ENCODE measurements at places on chromosomes 7 and 10.
A peak's percentile ranks its signal among the peaks of the same experiment; 100 is the strongest.

GRCh38 chr7:107909445-107909844 is 18.5 kb downstream of the DLD start:
- DNase-seq = no peak

GRCh38 chr10:101241840-101242707 is 12.8 kb upstream of the LBX1 start:
- no peak for DNase-seq

DNA sequence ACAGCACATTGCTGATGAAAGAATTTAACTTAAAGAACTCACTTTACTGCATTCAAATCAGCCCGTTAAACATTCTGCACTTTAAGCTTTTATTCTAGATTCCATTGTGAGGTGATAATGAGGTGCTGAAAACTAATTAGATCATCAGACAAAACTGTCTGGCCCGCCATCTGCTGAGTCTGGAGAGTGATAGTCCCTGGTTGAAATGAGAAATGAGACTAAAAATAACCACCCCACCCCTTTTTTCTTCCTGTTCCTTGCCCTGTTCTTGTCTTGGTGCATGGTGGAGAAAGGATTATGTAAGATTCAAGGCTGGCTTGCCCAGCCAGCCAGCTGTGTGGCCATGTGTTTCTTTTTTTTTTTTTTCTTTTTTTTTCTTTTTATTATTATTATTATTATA is 277.0 kb upstream of the COBL start:
- no peak for DNase-seq

- DNase-seq = no peak
These were observed 34.3 kb upstream of the EXOC6 start for GRCh38 chr10:92813979-92814378.

GRCh38 chr7:85160223-85160622 is 26.6 kb downstream of the SEMA3D start:
- no peak for DNase-seq

DNA sequence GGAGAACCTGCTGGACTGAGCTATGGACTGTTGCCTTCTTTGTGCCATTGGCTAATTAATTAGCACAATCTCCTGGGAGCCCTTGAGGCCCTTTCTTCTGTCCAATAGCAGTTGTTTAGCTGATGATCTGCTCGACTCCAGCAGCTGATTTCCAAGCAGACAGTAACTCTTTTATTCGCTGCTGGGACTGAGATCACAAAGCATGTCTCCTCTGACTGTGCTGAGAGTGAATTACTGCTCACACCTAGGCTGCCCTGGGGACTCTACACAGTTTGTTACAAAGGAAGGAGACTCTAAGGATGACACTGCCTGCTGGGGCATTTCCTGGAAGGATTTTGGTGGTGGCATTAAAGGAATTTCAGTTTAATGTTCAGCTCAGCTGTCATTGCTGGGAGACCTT is 31.4 kb downstream of the CASP7 start:
- no peak for DNase-seq

DNA sequence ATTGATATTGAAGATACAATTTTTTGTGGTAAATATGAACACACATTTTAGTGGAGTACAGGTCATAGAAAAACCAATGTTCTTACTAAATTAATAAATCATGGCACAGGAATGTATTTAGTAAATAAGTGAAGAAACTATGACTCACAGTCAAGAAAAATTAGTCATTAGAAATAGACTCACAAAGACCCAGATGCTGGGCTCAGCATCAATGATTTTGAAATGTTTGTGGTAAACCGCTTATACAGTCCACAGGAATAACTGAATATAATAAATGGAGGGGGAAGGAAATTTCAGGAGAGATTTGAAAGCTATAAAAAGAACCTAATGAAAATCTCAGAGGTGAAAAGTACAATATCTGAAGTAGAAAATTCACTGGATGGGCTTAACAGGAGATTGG is 138.3 kb upstream of the ADCY1 start:
- no peak for DNase-seq

GRCh38 chr10:96719850-96720421 is 378 bp downstream of the PIK3AP1 start:
- peak; percentile 87 for DNase-seq

DNA sequence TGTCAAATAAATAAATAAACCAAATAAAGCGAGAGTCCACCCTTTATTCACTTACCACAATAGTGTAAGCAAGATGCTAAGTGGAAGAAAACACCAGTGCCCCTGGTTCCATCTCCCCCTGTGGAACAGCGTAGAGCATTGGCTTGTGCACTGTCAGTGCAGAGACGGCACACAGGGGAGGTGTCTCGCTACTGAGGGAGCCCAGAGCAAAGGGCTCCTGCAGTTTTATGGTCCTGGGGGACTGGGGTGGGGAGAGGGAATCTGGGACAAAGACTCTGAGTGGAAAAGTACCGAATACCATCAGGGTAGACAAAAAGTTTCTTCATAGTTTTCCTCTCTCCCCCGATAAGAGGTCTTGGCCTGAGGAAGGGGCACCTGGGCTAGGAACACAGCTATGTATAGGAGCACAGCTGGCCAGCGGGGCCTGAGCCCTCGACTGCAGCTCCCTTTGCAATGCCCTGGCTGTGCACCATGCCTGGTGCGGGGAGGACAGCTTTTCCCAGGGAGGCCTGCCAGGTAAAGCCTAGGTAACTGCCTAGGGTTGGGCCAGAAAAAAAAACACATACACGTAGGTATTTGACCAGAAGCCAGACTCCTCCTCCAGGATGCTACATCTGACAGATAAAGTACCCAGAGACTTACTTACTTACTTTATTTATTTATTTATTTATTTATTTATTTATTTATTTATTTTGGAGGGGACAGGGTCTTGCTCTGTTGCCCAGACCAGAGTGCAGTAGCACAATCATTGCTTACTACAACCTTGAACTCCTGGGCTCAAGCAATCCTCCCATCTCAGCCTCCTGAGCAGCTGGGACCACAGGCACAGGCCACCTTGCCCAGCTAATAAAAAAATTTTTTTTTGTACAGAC is 88.8 kb upstream of the KIF5B start:
- DNase-seq = no peak

GRCh38 chr7:37037286-37037685 is 313.0 kb upstream of the AOAH start:
- no peak for DNase-seq

DNA sequence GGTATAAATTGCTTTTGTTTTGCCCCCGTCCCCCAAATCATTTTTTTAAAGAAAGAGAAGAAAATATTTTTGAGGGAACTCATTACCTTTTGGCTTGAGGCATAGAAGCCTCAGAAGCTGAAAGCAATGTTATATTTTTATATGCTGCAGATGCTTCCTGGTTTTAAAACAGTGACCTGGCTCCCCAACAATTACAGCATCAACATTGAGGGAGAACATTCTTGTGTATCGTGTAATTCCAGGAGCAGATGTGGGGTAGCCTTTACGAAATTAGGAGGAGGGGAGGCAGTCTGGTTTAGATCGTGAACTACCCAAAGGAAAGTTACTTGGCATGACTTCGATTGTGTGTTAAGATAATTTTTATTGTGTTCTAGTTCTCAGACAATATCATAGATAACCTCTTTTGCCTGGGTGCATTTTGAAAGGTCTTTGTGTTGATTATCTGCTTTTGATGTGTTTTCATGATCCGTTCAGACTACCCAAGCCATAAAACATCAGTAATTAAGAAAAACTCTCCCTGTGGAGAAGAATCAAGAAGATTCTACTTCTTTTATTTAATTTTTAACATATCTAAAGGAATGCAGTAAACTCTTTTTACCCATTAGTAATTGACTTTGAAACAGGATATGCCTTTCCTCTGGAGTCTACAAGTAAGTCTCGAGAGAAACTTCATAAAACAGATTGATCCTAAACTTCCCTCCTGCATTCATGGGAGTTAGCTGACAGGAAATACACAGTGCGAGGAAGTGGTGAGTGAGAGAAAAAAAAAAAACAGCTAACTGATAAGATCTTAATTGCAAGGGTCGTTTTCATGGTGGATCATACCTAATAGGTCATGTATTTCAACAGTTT is 141.4 kb downstream of the KIAA1217 start:
- DNase-seq = no peak

GRCh38 chr7:142463401-142463850 is 205.6 kb upstream of the PRSS58 start:
- DNase-seq = no peak

DNA sequence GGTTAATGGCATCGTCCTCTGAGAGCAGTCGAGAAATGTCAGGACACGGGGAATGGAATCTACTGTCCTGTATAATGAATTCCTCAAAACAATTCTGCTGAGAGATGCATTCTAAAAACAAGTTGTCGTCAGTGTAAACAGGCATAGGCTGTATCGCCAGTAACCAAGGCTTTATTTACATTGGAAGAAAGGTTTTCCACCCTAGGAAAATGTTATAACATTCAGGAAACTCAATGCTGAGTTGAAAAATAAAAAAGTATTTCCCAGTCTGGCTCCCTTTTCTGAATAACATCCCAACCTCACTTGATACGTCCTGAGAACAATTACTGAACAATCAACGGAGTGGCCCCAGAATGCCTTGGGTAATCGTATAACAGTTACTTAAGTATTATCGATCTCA is 79.6 kb upstream of the UCN3 start:
- DNase-seq = no peak

GRCh38 chr10:78651287-78651686 is 417.5 kb upstream of the ZMIZ1 start:
- DNase-seq = no peak

DNA sequence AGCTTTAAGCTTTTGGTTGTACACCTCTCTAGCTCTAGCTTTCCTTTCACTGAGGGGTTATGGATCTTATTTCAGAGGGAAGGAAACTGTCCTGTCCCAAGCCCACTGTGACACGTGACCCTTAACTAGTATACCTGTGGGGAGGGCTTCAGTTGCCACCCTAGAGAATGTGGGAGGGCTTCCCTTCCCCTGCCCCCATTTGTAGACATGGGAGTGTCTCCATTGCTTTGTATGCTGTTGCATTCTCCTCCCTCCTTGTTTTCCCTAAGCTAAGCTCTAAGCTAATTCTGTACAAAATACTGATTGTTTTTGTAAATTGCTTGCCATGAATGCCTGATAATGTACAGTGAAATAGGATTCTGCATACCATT is 11.2 kb downstream of the LUC7L2 start:
- DNase-seq = no peak

DNA sequence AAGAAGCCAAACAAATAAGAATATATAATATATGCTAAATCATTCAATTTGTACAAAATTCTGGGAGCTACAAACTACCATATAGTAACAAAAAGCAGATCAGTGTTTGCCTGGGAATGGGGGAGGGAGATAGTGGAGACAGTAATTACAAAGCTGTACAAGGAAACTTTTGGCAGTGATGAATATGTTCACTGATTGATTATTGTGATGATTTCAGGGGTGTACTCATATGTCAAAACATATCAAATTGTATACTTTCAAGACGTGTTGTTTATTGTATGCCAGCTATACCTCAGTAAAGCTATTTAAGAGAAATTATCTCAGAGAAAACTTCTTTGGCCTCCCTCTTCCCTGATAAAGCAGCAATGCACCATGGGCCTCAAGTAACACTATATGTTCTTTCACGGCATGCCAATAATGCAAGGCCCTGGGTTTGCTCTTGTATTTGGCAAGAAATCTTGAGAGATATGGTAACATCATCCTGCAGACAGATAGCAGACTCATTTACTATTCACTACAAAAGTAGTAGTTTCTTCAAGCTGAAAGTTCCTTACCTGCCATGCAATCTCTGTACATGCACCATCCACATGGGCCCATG is 133.5 kb downstream of the HBP1 start:
- DNase-seq = no peak

GRCh38 chr10:100391163-100392002 is 44.4 kb downstream of the SCD start:
- peak; percentile 1 for DNase-seq

GRCh38 chr7:100074841-100075240 is 6.7 kb downstream of the ZNF3 start:
- no peak for DNase-seq

DNA sequence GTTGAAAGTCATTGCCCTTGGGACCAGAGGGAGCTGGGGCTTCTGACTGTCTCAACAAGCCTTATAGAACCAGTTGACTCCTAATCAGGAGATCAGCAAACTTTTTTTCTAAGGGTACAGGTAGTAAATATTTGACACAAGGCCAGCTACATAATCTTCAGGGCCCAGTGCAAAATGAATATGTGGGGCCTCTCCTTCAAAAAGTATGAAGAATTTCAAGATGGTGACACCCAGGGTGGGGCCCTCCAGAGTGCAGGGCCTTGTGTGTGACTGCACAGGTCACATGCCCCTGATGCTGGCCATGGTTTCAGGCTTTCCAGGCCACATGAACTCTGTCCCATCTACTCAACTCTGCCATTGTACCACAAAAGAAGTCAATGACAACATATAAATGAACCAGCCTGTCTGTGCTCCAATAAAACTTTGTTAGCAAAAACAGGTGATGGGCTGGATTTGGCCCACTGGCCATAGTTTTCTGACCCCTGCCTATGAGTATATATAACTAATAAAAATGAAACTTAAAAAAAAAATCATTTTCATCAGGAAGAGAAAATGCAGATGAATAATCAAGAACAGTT is 6.1 kb downstream of the MMRN2 start:
- no peak for DNase-seq
